GM12878 (cell line): ENCODE measurements at places on chromosomes 4 and X. TPM values are rescaled to one million over a fixed set of nuclear protein-coding genes. Genes with fewer than 3 reads are reported as not detected.

DNA sequence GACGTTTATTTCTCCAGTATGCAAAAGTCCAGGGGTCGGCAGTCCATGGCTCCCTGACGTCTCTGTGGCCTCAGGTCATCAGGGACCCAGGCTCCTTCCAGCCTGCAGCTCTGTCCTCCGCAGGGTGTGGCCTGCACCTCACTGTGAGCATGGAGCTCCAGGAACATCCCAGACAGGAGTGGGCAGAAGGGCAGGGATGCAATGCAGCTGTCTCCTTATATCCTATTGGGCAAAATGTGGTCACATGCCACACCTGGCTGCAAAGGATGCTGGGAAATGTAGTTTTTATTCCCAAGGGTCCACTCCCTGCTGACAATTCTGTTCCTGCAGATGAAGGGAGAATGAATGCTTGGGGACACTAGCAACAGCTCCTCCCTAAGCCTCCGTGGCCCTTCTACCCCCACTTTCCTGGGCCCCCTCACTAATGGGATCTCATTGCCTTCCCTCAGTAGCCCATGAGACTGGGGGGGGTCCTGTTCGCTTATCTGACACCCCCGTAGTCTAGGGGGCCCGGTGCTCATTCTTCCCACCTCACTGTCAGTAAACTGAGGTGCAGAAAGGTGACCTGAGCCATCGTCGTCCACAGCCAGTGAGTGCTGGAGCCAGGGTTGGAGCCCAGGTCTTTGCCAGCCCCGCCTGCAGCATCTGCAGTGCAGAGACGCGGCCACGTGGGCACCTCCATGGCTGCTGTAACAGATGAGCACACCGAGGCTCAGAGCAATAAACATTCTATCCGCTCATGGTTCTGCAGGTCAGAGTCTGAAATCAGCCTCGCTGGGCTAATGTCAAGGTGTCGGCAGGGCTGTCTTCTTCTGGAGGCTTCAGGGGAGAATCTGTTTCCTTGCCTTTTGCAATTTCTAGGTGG is 5.9 kb upstream of the GRPEL1 start:
- DNase-seq: no peak

DNA sequence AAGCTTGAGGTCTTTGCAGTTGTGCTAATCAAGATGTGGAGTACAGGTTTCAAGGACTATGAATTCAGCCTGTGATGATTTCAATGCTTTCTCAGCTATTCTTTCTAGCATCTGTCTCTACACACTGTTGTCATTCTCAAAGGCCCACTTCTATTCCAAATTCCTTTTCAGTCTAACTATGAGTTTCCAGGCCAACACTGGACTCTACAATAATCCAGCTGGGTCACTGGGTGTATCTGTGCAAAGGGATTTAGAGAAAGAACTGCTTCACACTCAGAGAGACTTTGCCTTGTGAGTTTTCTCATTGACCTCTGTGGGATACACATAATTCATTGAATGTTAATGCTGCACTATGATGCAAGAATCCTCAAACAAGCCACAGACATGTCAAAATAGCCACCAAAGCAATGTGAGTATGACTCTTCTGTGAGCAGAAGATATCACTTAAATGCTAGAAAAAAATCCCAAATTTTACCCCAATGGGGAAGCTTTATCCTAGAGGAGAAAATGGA is 171.8 kb upstream of the CLNK start:
- DNase-seq: no peak

GRCh38 chr4:177214935-177215334 is 94.7 kb upstream of the NEIL3 start:
- DNase-seq: no peak

DNA sequence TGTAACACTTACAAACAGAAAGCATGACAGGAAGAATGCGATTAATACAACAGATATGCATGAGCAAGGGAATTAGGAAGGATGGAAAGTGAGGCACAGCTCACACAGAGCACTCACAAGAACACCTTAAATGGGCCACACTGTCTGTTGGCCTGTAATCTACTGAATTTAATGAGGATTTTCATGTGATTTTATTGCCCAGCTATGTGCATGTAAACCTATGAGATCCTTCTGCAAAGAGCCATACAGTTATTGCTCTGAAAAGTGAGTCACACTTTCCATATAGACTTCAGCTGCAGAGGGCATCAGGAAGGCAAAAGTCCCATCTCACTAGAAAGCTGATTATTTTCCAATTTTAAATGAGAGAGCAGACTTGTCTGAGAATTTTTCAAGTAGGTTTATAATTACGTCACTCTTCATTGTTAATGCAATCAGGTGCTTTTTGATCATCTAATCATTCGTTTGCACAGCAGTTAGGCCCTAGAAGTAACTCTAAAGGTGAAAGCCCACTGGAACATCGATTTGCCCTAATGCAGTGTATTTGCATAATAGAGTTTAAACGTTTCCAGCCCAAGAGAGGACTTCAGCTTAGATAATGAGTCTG is 832.7 kb upstream of the INTU start:
- DNase-seq: no peak

- DNase-seq: no peak
Measured at GRCh38 chr4:138062929-138063328, 179.2 kb downstream of the SLC7A11 start.

DNA sequence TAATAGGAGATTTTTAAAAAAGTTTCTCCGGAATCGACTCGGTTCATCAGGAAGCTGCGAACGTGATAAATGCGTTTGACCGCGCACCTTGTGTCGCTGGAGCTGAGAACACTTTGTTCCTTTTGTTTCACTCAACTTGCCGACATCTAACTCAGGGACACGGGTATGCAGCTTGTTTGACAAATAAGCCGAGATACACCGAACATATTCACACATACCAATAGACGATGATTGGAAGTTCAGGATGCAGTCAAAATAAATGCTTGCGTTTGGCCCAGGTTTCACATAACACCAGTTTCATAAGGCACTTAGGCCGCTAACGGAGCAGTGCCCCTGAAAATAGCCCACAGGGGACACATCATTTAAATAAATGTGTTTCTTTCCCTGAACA is 932 bp upstream of the SHISA3 start:
- DNase-seq: no peak

DNA sequence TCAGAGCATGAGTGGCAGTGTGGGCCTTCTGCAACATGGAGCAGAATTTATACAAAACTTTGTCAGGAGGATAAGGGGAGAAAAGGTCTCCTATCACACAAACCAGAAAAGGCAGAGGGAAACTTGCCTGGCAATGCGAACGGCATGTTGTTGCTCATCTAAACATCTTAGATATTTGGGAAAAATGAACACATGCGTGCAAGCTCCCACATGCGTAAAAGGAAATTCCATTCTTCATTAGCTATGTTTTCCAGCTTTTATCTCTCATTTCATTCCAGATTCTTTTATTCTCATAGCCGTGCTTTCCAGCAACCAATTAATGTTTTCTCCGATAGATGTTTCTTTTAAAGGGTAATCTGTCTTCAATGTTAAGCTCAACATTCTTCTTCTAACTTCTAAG is 31.3 kb upstream of the GBA3 start:
- no peak for DNase-seq

- DNase-seq: no peak
Measured at GRCh38 chr4:111678479-111678878, 466.8 kb upstream of the FAM241A start.

- no peak for DNase-seq
Measured at GRCh38 chrX:65999029-65999562, 40.8 kb downstream of the VSIG4 start.

GRCh38 chrX:123665197-123665596 is 67.7 kb downstream of the THOC2 start:
- no peak for DNase-seq

TDO2 gene
- total RNA-seq: 0.46 and 0.90 TPM in 2 replicates

FGG gene
- total RNA-seq: 1.8 and 1.9 TPM in 2 replicates

ETDB gene
- not detected in 2 replicates for total RNA-seq

CFP gene
- 4.9 and 7.2 TPM in 2 replicates for total RNA-seq

CT45A5 gene
- total RNA-seq: not detected in 2 replicates

GPC3 gene
- total RNA-seq: 0.58 and 0.82 TPM in 2 replicates

NOX1 gene
- total RNA-seq: 0.16 TPM in 1 of 2 replicates, not detected in the other

PRDM8 gene
- 1.5 and 1.6 TPM in 2 replicates for total RNA-seq

IL9R gene
- 4.1 and 4.3 TPM in 2 replicates for total RNA-seq
